ENCODE measurements at places on chromosomes 2 and 18.

DNA sequence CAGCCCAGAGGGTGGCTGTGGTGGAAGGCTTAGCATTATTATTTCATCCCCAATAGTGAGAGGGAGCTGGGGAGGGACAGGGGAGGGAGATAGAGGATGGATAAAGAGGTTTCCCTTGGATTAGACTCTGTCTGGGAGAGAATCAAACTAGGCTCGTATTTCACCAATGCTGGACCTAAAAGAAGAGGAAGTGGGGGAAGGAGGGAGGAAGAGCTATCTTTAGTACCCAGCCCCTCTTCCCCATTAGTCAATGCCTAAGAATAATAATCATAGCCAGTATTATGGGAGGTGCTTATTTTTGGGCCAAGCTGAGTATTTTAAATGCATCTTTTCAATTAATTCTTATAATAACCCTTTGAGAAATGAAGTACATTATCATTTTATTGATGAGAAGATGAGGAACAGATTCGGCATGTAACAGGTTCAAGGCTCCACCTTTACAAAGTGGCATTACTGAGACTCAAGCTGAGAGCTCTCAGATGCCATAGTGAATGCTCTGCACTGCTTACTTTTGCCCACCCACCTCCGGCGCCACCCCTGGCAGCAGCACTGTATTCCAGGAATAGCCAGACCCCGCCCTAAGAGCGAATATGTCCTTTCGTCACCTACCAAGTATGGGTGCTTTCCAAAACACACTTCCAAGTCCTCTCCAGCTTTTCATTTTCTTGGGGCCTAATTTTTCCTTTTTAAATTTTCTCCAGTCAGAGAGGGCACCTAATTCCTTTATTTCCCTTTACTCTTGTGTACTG lies 21.0 kb downstream of the PAX8 start:
- DNase-seq: no peak

DNA sequence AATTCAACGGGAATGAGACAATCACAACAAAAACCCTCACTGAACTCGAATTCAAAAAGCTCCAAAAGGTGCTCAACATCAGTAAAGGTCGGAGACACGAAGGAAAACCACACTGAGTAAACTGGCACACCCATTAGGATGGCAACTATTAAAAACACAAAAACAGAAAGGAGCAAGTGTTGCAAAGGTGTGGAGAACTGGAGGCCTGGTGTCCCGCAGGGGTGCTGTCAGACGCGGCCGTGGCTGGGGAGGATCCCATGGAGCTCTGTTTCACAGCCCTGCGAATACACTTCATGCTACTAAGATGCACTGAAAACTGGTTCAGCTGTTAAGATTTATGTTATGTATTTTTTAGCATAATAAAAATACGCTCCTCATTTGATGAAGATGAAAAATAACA lies 730.6 kb downstream of the GALR1 start:
- DNase-seq: no peak

GRCh38 chr2:212953170-212953920 lies 198.1 kb downstream of the IKZF2 start:
- no peak for DNase-seq

DNA sequence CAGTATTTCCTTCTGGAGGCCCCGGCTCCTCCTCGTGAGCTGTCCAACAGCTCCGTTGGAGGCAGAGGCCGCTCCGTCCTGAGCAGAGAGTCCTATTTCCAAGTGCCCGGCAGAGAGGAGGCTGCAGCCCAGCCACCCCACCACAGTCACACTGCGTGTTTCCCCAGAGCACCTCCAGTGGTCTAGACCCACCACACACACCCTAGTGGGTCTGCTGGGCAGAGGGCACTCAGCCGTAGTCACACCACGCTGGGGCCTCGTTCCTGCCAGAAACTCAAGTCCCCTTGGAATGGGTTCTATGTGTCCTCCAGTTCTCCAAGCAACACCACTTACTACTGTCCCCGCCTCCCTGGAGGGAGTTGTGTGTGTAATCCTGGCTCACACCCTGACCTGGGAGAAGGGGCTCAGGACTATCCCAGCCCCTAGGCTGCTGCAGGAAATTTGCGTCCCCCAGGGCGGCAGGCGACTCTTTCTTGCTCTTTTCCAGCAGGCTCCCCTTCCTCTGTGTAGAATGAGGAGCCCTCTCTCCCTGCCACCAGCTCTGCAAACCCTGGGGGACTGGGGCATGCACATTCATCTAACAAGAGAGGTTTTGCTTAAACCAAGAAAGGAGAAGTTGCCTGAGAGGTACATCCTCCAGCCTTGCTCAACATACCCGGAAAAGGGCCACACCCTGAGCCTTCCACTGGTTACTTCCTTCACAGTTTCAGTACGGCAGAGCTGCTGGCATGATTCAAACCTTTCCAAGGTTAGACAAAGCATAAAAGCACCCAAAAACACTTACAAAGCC lies 114.1 kb downstream of the NDUFA10 start:
- no peak for DNase-seq

- no peak for DNase-seq
Measured at GRCh38 chr2:6538607-6539006, 327.1 kb downstream of the CMPK2 start.

- DNase-seq: no peak
Measured at GRCh38 chr2:96739076-96739632, 710 bp downstream of the LMAN2L start.

GRCh38 chr18:35507623-35508022 lies 9.9 kb upstream of the INO80C start:
- DNase-seq: no peak
